Right renal pelvis (tissue), 4 donors: ENCODE measurements at places on chromosomes 5 and 9. TPM values are rescaled to one million over a fixed set of nuclear protein-coding genes. Genes with fewer than 3 reads are reported as not detected.

The PCDHB9 gene
- polyA plus RNA-seq = 3.3 TPM

GRCh38 chr9:23556459-23556858 is 269.6 kb downstream of the ELAVL2 start:
- no peak for DNase-seq

GRCh38 chr5:16410338-16410737 is 55.3 kb downstream of the ZNF622 start:
- no peak for DNase-seq

GRCh38 chr9:87751868-87752267 is 25.9 kb downstream of the CTSL start:
- DNase-seq = no peak

DNA sequence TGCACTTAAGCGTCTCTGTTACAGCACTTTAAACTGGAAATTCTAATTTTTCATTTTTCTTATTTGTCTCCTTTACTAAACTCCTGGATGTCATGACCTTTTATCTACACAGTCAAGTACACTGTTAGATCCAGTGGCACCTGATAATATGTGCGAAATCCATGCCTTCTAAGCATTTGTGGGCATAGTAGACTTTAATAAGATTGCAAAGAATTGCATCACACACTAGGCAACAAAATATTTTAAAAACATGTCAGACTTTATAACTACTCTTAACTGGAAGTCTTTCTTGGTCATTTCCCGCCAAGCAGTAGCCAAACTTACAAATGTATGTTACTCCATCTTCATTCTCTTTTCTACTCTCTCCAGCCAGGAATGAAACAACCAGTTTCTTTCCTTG is 5.0 kb upstream of the SPINK1 start:
- no peak for DNase-seq

The SOHLH1 gene
- not detected for polyA plus RNA-seq

GRCh38 chr5:91129748-91130147 is 253.4 kb downstream of the ARRDC3 start:
- no peak for DNase-seq

GRCh38 chr5:32625106-32625505 is 39.7 kb downstream of the SUB1 start:
- DNase-seq = no peak

DNA sequence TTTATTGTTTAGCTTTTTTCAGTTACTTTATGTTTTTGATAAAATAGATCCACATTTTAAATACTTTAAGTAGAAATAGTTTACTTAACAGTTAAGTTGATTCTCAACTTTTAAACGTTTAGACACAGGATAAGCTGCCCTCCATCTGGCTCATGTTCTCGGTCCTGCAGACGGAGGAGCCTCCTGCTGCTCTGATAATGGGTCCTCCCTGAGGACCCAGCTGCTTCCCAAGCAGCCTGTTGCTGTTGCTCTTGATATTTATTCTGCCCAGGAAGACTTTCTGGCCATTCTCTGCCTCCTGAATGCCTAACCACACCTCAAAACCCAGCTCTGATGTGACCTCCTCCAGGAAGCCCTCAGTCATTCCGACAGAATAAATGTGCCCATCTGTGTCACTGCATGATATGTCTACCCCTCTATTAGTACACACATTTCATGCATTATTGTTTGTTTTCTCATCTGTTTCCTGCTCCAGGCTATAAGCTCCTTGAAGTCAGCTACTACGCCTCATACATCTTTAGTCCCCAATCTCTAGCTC is 267.2 kb upstream of the MSX2 start:
- no peak for DNase-seq

The HTR4 gene
- polyA plus RNA-seq = 0.05 TPM

- DNase-seq = no peak
These were observed 84.3 kb upstream of the PPP2R2B start for GRCh38 chr5:146962801-146963355.

GRCh38 chr9:129958796-129959195 is 84.2 kb downstream of the FNBP1 start:
- no peak for DNase-seq

- DNase-seq = no peak
These were observed 27.9 kb upstream of the CDKN2B start for GRCh38 chr9:22036866-22037626.

The FBP2 gene
- not detected for polyA plus RNA-seq

- no peak for DNase-seq
These were observed 91.3 kb upstream of the RASEF start for GRCh38 chr9:83154087-83154736.

- DNase-seq = no peak
These were observed 94.0 kb downstream of the ACTL7B start for GRCh38 chr9:108761655-108762347.

The CCDC180 gene
- 7.6 TPM for polyA plus RNA-seq

The PCDHGA3 gene
- 3.2 TPM for polyA plus RNA-seq

DNA sequence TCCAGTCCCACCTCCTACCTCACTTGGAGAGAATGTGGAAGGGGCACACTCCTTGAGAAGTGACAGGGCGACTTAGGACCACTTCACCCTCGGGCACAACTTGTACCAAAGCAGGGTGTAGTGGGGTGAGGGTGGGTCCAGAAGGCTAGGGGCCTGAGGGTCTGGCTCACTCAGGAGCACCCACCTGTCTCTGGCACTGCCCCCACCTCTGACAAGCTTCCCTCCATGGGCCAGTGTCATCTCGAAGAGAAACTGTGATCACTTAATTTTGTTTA is 76.9 kb upstream of the OLFM1 start:
- DNase-seq = no peak

- DNase-seq = no peak
These were observed 412.6 kb upstream of the PAPPA start for GRCh38 chr9:115740986-115741385.

The IFNA2 gene
- not detected for polyA plus RNA-seq

DNA sequence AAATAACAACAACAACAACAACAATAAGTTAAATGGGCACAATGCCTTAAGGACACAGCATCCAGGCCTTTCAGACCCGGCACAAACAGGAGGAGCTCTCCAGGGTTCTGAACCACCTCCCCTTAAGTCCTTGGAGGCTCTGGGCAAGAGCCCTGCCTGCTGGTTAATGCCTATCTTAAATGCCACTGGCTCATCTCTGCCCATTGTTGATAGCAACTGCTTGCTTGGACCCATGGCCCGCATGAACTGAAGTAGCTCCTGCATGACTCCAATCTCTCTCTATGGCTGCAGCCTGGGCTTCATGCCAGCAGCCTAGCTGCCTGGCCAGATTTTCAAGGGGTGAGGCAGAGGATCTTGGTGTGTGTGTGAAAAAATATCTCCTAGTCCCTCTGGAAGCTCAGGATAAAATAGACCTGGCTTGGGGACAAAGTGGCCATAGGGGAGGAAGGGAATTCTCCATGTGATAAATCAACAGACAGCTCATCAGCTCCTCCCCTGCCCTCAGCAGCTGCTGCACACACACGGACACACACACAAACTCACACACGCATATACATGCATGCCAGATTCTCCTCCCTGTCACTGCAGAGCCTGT is 27.4 kb downstream of the FAM219A start:
- DNase-seq = peak; percentile 70

DNA sequence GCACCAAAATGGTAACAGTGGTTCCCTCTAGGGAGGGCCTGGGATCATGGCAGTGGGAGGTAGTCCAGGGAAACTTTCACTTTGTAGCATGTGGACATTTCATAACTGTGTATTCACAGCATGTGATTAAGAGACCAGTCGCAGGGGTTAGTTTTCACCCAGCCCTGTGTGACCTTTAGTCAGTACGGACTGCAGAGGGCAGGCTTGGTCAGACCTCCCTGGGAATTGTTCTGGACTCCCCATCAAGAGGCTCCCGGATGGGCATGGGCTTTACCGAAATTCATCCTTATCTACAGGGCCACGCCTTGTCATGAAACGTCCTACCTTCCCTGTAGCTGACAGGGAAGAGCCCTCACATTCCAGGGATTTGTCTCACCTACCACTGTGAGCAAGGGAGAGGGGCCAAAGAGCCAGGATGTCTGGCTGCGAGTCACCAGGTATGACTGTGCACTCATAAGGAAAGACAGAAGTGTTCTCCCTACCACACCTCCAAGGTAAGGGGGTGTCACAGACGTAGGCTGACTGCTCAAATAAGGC is 19.9 kb downstream of the GPX3 start:
- DNase-seq = no peak

DNA sequence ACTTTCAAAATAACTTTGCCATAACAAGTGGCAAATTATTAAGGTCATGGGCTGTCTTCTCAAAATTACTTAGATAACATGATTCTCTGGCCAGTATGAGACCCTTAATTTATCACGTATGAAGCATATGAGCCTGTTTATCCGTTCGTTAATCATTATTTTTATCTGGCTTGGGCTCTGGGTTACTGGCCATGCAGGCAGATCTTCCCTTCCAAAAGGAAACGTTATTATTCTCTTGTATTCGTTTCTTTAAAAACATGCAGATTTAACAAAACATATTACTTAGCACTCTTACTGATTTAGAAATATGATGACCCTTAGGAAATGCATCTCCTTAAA is 148.6 kb downstream of the DOCK8 start:
- DNase-seq = no peak

The CYSRT1 gene
- 8.2 TPM for polyA plus RNA-seq

The IFT74 gene
- polyA plus RNA-seq = 43.5 TPM

The IL17B gene
- 0.94 TPM for polyA plus RNA-seq

- DNase-seq = no peak
These were observed 94.5 kb downstream of the PLPP1 start for GRCh38 chr5:55440188-55440646.

The JAKMIP2 gene
- 5.2 TPM for polyA plus RNA-seq

- no peak for DNase-seq
These were observed 8.3 kb upstream of the MED7 start for GRCh38 chr5:157150995-157151394.

The CTXN3 gene
- not detected for polyA plus RNA-seq

- DNase-seq = no peak
These were observed 43.6 kb downstream of the TSPAN17 start for GRCh38 chr5:176690911-176691310.

The TEX48 gene
- not detected for polyA plus RNA-seq

DNA sequence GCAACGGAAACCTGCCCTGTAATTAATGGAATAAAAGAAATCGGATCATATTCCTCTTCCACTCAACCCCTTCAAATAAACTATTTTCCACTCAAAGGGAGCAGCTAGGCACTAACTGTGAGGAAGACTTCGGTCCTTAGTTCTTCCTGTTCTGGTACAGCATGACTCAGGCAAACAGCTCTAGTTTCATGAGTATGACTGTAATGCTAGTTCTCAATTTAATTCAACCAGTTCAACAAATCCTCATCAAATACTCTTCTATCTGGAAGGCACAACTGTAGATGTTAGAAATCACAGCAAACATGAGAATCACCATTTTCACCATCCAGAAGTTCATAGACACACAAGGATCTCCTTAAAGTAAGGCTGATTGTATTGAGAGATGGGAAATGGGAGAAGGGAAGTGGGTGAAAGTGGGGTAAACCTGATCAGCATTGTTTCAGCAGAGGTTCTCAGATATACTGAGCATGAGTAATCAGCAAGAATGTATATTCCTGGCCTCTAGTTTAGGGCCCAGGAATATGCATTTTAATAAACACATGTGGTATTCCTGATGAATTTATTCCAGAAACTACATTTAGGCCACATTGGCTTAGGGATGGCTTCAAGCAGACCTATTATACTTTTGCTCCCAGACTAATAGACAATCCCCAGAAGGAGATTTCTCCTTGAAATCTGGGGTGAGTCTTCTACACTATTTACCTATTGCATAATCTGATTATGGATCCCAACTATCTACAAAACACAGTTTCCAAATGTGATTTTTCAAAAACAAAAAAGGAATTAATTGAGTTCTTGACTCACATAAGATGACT is 141.1 kb upstream of the SLC12A2 start:
- DNase-seq = no peak

The PCDHA13 gene
- polyA plus RNA-seq = 0.04 TPM
